ENCODE measurements at places on chromosomes 12 and 14.

DNA sequence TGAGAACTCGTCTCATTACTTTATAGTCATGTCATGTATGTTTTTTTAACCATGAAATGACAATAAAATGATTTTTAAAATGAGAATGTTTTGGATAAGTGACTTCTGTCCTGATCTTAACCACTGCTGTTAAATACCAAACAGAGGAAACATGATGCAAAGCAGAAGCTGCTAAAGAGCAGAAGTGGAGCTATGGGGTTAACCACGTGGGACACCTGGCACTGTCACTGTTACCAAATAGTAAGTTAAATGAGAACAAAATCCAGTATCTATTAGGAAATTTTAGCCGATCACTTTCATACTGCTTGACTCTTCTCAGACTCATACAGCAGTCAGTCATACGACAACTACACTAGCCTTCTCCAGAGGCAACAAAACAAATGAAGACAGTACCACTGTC, 82.4 kb downstream of the SCAF11 start:
- no peak for DNase-seq

GRCh38 chr12:98409548-98409947, 105.8 kb upstream of the TMPO start:
- DNase-seq = no peak

DNA sequence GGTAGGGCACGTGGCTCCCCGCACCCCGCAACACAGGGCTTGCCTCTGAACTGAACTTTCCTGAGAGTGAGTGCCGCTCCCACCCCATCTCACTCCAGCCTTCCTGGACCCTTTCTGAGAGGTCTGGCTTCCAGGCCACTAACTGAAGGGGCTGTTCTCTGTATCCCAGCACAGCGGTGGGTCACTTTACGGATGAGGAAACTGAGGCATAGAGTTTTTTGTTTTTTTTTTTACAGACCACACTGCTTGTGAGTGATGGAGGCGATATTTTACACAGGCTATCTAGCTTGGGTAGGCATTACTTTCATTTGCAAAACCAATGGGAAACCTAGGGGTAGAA, 1.2 kb upstream of the TGFB3 start:
- DNase-seq = no peak

DNA sequence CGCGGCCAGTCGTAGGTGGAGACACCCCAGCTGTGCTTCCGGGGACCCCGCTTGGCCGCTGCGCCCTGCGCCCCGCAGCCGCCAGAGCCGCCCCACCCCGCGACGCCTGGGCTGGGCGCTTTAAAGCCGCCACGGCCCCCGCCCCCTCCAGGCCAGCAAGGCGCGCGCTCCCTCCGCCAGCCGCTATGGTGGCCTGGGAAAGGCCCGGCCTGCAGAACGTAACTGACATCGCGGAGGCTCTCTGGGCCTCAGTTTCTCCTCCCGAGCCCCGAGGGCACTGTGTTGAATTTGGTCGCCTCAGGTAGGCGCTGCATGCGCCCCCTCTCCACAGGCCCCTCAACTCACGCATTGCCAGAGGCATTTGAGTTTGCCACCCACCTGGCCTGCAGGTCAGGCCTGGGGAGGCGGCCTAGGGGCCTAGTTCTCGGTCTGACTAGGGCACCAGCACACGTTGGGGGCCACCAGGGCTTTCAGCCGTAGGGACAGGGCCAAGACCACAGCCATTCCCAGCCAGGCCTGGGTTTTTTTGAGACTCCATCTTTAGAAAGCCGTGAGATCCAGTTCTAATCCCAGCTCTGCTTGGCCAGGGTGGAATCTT, at the start of gene NGB:
NGB (minus strand) TSS at position 94 of the 598 bp plus-strand sequence. CDS start 269 bp downstream, outside the sequence.
- DNase-seq = no peak

Measured in HEK293T (cell line).